NCI-H1417 (cell line): ENCODE measurements at places on chromosomes 5 and 9.

GRCh38 chr5:126961702-126962101 is 68.7 kb downstream of the MARCHF3 start:
- DNase-seq: no peak

DNA sequence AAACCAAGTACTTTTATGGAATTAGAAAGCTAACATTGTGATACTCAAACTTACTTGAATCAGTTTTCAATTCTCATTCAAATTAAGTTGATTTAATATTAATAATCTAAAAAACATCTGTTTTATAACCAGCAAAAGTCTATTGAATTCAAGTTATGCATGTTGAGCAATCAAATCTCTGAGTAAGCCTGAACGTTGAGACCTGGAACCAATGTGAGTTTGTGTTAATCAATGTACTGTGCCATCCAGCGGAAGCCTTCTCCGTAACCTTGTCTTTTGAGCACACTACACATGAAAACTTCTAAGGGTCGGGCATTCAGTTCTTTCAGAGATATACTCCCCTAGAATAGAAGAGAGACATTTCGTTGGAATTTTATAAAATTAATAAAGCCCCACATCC is 25.9 kb downstream of the SAR1B start:
- DNase-seq: no peak

DNA sequence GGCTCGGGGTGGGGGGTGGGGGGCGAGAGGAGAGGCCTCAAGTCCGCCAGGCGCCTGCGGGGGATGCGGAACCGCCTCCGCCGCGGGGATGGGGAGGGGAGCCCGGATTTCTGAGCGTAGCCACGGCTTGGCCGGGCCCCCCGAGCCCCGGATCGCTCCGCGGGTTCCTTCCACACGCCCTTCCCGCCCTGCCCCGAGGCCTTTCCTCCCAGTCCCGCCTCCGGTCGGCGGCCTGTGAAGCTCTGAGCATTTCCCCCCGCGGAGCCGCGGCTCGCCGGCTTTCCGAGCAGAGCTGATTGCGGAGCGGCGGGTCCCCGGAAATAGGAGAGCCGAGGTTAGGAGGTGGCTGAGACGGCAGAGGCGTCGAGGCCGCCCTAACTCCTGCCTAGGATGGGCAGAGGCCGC is 6.1 kb downstream of the IRX4 start:
- no peak for DNase-seq

- DNase-seq: no peak
These were observed 59.5 kb downstream of the RPS6 start for GRCh38 chr9:19320495-19320894.

DNA sequence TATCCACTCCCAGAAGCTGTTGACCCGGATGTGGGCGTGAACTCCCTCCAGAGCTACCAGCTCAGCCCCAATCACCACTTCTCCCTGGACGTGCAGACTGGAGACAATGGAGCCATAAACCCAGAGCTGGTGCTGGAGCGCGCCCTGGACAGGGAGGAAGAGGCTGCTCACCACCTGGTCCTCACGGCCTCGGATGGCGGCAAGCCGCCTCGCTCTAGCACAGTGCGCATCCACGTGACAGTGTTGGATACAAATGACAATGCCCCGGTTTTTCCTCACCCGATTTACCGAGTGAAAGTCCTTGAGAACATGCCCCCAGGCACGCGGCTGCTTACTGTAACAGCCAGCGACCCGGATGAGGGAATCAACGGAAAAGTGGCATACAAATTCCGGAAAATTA is 834 bp downstream of the PCDHGA8 start:
- no peak for DNase-seq

- DNase-seq: no peak
These were observed 205.6 kb upstream of the DMRTA1 start for GRCh38 chr9:22241024-22241423.

GRCh38 chr5:69011910-69012309 is 81.9 kb upstream of the SLC30A5 start:
- DNase-seq: no peak

DNA sequence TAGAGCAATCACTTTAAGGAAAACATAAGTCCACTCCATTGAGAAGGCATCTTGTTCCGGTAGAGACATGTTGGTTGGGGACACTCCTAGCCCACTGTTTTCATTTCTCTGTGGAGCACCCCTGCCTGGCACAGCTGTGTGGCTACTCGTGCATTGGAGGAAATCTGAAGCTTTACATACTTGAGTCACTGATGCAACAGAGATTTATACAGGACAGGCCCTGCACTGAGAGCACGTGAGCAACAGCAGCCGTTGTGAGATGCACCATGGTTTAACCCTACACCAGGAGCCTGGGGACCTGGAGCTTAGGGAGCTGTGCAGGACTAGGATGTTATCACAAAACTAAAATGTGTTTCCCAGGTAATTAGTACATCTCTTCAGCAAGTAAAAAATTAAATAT is 230.7 kb upstream of the IRX1 start:
- DNase-seq: no peak

DNA sequence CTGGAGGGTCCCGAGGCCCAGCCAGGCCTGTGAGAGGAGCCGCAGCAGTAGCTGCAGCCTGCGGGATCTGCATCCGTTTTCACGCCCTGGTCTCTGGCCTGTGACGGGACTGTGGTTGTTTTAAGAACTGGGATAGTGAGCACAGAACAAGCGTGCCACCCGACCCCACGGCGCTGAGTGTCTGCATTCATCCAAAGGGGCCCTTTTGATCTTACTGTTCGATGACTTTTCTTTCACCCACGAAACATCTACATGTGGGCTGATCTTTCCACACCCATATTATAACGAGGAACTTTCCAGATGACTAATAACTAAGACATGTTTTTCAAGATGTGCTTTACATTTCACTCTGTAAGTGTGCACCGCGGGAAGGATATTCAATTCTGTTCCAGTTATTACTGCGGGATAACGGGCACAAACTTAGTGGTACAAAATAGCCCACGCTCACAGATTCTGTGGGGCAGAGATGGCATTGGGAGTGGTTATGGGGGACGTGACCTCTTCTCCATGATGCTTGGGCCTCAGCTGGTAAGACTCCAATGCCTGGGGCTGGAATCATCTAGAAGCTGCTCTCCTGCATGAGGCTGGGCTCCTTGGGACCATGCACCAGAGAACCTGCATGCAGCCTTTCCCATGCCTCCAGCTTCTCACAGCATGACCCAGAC is 165.0 kb downstream of the SYK start:
- no peak for DNase-seq

- DNase-seq: no peak
These were observed 261.0 kb downstream of the ROR2 start for GRCh38 chr9:91689006-91689405.

GRCh38 chr5:170848033-170848432 is 13.8 kb upstream of the RANBP17 start:
- no peak for DNase-seq

DNA sequence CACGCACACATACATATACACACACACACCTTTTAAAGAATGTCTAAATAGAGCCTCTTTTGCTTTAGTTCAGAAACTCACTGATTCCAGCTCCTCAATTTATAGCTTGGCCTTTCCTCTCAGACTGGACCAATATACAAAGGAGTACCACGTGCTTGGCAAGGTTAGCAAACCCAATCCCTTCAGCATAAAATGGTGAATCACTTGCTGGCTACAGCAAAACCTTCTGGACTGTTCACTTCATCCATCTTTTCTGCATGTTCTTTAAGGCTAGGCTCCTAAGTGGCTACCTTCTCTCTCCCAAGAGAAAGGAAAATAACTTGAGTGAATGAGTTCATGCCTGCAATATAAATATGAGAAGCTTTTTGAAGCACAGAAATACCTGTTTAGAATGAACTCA is 109.7 kb downstream of the LPAR1 start:
- DNase-seq: no peak

DNA sequence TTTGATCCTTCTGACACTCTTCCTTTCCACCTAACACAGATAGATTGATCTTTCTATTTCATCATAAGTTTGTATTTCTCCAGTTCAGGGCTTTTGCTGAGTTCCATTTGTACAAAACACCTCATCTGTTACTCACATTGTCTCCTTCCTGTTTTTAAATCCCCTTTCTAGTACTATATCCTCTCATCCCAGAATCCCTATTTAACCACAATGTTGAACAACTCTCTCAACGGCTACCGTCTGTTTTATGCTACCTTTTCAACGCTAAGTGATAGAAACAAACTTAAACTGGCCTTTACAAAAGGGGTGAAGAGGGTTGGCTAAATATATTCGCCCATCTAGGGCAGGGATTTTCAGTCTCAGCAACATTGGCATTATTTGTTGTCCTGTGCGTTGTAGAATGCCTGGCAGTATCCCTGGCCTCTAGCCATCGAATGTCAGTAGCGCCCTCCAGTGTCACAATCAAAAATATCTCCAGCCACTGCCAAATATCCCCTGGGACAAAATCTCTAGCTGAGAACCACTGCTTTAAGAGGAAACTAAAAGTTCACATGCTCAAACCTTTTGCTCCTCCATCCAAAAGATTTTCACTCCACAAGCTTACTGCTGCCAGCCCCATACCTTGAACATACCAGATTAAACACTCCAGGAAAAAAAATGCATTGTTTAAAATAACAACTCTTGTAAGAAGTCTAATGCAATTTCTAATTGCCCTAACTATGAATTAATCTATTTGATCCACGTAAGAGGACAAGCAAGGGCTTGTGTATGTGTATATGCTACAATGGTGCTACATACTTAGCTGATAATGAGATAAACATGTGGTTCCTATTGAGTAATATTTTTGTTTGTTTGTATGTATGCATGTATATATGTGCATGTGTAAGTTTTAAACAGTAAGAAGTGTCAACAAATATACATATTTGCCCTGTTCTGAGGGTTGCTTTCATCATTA is 344.0 kb downstream of the PTPRD start:
- DNase-seq: peak; percentile 58

- no peak for DNase-seq
These were observed 263.5 kb downstream of the YTHDC2 start for GRCh38 chr5:113776832-113777525.

GRCh38 chr5:104498281-104498680 is 935.7 kb upstream of the NUDT12 start:
- no peak for DNase-seq

GRCh38 chr9:8401961-8402705 is 602.6 kb upstream of the DMAC1 start:
- peak; percentile 26 for DNase-seq

- DNase-seq: no peak
These were observed 53.2 kb downstream of the UBAP2 start for GRCh38 chr9:33995449-33995848.

- DNase-seq: no peak
These were observed 66.8 kb downstream of the RAB3C start for GRCh38 chr5:58649716-58650115.

- DNase-seq: no peak
These were observed 6.5 kb upstream of the TBC1D9B start for GRCh38 chr5:179914032-179914755.

DNA sequence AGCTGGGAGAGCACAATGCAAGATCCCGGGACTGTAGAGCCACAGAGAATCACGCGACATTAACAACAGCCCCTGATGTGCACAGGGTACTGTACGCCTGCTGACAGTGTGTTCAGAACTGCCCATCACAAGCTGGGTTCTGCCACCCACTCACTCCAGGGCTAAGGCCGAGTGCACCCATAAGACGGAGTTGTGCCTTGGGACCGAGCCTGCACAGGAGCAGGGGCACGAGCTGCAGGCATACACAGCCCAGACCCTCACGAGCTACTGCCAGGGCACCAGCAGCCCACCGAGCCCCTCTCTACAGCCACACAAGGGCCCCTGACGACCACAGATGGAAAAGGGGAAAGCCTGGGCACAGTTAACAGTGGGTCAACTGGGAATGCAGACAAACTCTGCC is 67.8 kb downstream of the CAMSAP1 start:
- DNase-seq: no peak

- no peak for DNase-seq
These were observed 43.6 kb upstream of the FBXW11 start for GRCh38 chr5:172050080-172050479.

GRCh38 chr5:58999804-59000203 is 416.9 kb downstream of the RAB3C start:
- no peak for DNase-seq

DNA sequence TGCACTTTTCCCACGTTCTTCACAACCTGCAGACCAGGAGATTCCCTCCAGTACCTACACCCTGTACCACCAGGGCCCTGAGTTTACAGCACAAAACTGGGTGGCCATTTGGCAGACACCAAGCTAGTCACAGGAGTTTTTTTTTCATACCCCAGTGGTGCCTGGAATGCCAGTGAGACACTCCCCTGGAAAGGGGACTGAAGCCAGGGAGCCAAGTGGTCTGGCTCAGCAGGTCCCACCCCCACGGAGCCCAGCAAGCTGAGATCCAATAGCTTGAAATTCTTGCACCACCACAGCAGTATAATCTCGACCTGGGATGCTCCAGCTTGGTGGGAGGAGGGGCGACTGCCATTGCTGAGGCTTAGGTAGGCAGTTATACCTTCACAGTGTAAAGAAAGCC is 26.3 kb upstream of the SMC5 start:
- no peak for DNase-seq

DNA sequence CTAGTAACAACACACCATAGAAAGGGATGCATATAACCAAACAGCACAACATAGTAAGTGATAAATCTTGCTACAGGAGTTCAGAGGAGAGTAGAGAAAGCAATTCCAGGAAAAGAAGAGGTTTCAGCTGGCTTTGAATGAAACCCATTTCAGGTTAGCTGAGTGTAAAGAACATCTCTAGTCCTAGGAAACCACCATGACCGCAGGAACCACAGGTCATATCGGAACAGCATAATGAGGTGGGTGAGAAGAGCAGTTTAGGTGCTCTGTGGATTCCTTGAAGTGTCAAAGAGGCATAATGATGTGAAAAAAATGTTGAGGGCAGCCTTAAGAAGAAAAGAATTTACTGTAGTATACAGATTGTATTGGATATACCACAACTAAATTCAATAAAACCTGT is 507.5 kb downstream of the MTRR start:
- no peak for DNase-seq

DNA sequence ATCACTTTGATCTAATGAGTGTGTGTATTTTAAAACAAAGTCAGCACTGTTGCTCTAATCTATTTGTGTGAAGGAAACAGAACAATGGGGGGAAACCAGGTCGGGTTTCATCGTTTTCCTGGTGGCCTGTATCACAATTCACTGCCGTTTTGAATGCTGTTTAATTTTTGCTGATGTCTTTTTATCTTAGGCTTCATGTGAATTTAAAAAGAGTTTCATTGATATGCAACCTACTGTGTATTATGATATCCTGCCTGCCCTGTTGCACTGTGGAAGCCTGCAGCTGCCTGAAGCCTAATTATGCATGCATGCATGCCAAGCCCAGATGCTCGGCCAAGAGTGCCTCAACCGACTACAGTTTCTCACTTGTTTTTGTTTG is 307.5 kb downstream of the ZNF608 start:
- DNase-seq: no peak

DNA sequence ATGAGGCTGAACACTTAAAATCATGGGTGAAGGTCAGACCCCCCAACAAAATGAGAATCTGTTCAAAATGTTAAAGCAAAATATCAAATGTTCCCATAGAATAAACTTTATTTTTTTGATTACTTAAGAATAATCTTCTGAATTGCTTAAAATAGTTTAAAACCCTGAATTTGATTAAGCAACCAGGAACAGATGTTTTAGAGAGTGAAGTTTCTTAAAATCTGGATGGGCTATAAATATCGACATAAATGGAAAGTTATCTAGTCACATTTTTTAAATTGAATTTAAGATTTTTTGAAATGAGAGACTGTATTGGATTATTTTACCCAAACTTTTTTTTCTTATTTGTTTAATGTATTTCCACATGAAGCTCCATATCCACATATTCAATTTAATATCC is 98.5 kb downstream of the ADAMTS12 start:
- DNase-seq: no peak

GRCh38 chr5:143870871-143871632 is 59.1 kb downstream of the HMHB1 start:
- DNase-seq: no peak

- no peak for DNase-seq
These were observed 115.3 kb downstream of the CD180 start for GRCh38 chr5:67081261-67081660.
